ENCODE measurements at places on chromosomes 5 and 9.
A peak's percentile ranks its signal among the peaks of the same experiment; 100 is the strongest.

- DNase-seq: no peak
These were observed 33.9 kb downstream of the PTBP3 start for GRCh38 chr9:112299514-112299913.

- DNase-seq: no peak
These were observed 109.9 kb upstream of the C9orf72 start for GRCh38 chr9:27683181-27683580.

- DNase-seq: no peak
These were observed 7.2 kb downstream of the HMGCS1 start for GRCh38 chr5:43305948-43306565.

GRCh38 chr5:31901807-31902530, 263.0 kb downstream of the PDZD2 start:
- DNase-seq: no peak

DNA sequence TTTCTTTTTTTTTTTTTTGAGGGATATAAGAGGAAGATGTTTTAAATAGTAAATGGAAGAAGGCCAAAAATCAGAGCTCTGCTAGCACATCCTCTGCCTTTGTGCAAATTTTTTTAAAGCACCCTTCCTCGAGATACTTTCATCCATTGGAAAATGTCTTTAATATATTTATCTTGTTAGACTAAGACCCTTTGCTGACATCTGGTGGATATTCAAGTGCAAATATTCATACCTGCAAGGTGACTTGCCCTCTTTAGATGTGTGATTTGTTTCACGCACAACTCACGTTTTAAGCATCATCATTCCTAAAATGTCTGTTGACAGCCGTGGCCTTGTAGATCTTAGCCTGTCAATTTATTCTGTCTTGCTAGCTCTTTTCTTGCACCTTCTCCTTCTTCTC, 258.5 kb downstream of the AGTPBP1 start:
- DNase-seq: no peak

DNA sequence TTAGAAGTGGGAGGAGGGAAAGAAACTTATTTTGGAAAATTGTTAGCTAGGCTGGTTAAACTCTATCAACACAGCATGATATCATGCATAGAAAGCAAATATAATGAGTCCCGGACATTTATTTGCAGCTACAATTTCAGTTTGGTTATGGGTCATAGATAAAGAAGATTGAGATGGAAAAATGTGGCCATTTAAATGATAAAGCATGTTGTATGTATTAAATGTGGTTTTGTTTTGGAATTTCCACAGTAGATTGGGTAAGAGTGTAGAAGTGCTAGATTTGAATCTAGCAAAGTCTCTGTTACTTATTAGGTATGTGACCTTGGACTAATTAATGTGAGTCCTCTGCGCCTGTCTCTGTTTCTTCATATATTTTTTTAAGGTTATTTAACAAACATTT, 217.4 kb downstream of the KDM4C start:
- DNase-seq: no peak

- no peak for DNase-seq
These were observed 19.6 kb upstream of the UBTD2 start for GRCh38 chr5:172303162-172303561.

- DNase-seq: no peak
These were observed 83.2 kb upstream of the FST start for GRCh38 chr5:53397141-53397757.

GRCh38 chr9:91775011-91775707, 174.9 kb downstream of the ROR2 start:
- DNase-seq: peak; percentile 84

GRCh38 chr5:170411100-170411499, 21.9 kb upstream of the KCNMB1 start:
- no peak for DNase-seq

DNA sequence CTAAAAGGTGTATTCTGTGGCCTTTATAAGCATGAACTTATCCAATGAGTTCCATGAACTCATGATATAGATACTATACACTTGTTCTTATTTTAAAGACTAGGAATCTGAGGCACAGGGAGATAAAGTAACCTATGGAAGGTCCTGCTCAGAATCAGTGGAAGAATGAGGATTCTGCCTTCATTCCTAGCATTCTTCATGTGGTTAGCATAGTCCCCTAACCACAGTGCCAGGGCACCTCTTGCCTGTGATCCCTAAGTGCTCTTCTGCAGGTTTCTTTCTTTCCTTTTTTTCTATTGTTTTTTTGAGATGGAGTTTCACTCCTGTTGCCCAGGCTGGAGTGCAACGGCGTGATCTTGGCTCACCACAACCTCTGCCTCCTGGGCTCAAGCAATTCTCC, 174.1 kb downstream of the C9orf152 start:
- no peak for DNase-seq

- DNase-seq: no peak
These were observed 579.2 kb upstream of the COX7C start for GRCh38 chr5:86038566-86038965.

Data from H9 (cell line).